ENCODE measurements at places on chromosomes 6 and 20. TPM values are rescaled to one million over a fixed set of nuclear protein-coding genes. Genes with fewer than 3 reads are reported as not detected.

- DNase-seq = no peak
Measured at GRCh38 chr6:165129086-165129485, 180.3 kb downstream of the C6orf118 start.

GRCh38 chr20:52217689-52218395, 26.3 kb upstream of the ZFP64 start:
- no peak for DNase-seq

DNA sequence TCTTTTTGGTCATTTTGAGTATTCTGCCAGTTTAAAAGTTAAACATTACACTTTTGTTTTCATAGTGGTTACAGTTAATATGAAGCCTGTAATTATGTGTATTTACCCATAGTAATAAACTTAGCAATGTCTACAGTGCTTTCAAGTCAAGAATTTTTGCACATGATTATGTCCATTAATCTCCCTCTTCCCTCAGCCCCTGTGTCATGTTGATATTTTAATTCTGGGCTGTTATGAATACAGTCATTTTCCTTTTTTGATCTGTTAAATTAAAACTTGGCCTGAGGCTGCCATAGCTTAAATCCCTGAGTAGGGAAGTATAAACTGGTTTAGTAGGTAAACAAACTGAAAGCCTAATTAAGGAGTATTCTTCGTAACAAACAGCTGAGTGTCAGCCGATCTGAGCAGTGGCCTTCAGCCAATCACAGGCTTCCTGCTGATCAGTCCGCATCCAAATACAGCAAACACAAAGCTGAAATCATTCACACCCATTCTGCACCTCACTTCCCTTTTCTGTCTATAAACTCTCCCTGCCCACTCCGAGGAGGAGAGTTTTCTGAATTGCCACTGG, 9.5 kb upstream of the SFT2D1 start:
- no peak for DNase-seq

- no peak for DNase-seq
Measured at GRCh38 chr6:38492031-38492430, 147.7 kb downstream of the BTBD9 start.

GRCh38 chr6:119163006-119163405, 84.5 kb upstream of the FAM184A start:
- DNase-seq = no peak

GRCh38 chr6:36758516-36759147, 61.0 kb downstream of the RAB44 start:
- no peak for DNase-seq

DNA sequence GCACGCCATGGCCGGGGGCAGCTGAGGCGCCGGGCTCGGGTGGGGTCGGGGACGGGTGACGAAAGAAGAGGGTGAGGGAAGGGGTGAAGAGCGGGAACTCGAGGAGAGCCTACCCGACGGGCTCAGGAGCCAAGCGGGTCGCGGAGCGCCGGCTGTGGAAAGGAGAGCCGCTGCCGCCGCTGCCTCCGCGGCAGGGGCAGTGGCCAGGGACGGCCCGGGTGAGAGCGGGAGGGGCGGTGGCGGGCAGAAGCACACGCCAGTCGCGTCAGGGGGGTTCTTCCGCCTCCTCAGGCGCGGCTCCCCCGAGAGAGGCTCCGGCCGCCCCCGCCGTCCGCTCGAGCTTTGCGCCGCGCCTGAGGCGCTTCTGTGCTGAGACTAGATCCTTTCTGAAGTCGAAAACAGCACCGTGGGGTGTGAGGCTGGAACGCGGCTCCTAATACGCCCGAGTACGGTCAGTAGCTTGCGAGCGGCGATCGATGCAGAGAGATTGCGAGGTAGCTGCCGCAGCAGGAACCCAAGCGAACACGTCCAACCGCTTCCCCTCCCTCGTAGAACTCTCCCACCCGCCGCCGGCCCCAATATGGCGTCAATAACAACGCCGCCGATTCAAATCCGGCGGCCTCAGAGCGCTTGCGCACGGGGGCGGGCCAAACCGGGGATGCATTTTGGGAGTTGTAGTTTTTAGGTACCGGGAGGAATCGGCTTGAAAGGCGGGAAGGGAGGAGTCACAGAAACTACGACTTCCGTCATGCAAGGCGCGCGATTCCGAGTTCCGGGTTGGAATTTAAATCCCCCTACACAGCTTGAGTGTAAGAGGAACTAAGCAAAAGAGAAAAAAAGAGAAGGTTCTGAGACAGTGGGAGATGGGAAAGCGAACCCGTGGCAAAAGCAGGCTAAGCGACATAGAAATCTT, at the start of gene AKIRIN2:
Gene AKIRIN2 (minus strand): TSS at position 558 of the 913 bp plus-strand sequence. CDS start 549 bp downstream, at position 9.
- DNase-seq = peak; percentile 98

GRCh38 chr6:144559865-144560593, 274.9 kb downstream of the UTRN start:
- no peak for DNase-seq

DNA sequence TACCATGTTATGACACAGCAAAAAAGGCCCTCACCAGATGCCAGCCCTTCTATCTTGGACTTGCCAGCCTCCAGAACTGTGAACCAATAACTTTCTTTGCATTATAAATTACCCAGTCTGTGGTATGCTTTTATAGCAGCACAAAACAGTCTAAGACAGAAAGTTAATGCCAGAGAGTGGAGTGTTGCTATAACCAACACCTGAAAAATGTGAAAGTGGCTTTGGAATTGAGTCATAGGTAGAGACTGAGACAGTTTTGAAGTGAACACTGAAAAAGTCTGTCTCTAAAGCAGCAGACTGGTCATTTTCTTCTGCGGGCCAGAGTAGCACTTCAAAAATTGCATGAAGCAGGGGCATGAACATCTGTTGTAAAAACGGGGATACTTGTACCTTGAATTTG, 28.0 kb upstream of the ASIP start:
- no peak for DNase-seq

ISM1 gene
- 4.4 TPM for polyA plus RNA-seq

NOX3 gene
- 1.5 TPM for polyA plus RNA-seq
